ENCODE measurements at places on chromosomes 1 and 21. TPM values are rescaled to one million over a fixed set of nuclear protein-coding genes. Genes with fewer than 3 reads are reported as not detected.

IL19 gene
- total RNA-seq, result not detected

CLCA1 gene
- not detected for total RNA-seq

CATSPERE gene
- total RNA-seq, result 7.7 TPM

FCRL6 gene
- total RNA-seq, result not detected

PTTG1IP gene
- 100 TPM for total RNA-seq

FCRLA gene
- not detected for total RNA-seq

MMEL1 gene
- total RNA-seq, result 0.98 TPM

CFAP141 gene
- not detected for total RNA-seq

MAP1LC3C gene
- not detected for total RNA-seq

TTF2 gene
- 9.4 TPM for total RNA-seq

C8B gene
- not detected for total RNA-seq

LORICRIN gene
- total RNA-seq, result not detected

SYT6 gene
- 4.0 TPM for total RNA-seq

DNM3 gene
- total RNA-seq, result 163 TPM

KRTAP12-2 gene
- total RNA-seq, result not detected

ZZZ3 gene
- total RNA-seq, result 62.8 TPM

SLC35F3 gene
- total RNA-seq, result 39.1 TPM

CLDN17 gene
- not detected for total RNA-seq

CELA3A gene
- not detected for total RNA-seq

BMP8A gene
- 7.6 TPM for total RNA-seq

CLIC6 gene
- total RNA-seq, result 0.42 TPM

KANK4 gene
- 5.4 TPM for total RNA-seq

SSX2IP gene
- 95.4 TPM for total RNA-seq

KPRP gene
- not detected for total RNA-seq

PRAMEF8 gene
- not detected for total RNA-seq

ELAVL4 gene
- 114 TPM for total RNA-seq

A3GALT2 gene
- total RNA-seq, result not detected

SPRR2A gene
- not detected for total RNA-seq

PLA2G2D gene
- total RNA-seq, result not detected

SLAMF9 gene
- total RNA-seq, result 0.67 TPM

SMPDL3B gene
- 1.5 TPM for total RNA-seq

TTC39A gene
- 11.1 TPM for total RNA-seq

TSTD1 gene
- total RNA-seq, result 23.8 TPM

PER3 gene
- total RNA-seq, result 55.8 TPM

CYYR1 gene
- 3.6 TPM for total RNA-seq

CAPN9 gene
- 2.6 TPM for total RNA-seq

PLXNA2 gene
- 58.1 TPM for total RNA-seq

C4BPB gene
- not detected for total RNA-seq

PRKAA2 gene
- 21.1 TPM for total RNA-seq

S100A8 gene
- not detected for total RNA-seq

HFM1 gene
- total RNA-seq, result 3.3 TPM

IGSF5 gene
- total RNA-seq, result 1.4 TPM

SH3BGR gene
- 18.8 TPM for total RNA-seq

CFHR5 gene
- not detected for total RNA-seq

AKR7A3 gene
- 5.0 TPM for total RNA-seq

NBL1 gene
- total RNA-seq, result 136 TPM
